Activated CD8-positive, alpha-beta memory T cell treated with anti-CD3 and anti-CD28 coated beads for 4 hours (primary cell): ENCODE measurements at places on chromosomes 1 and 21.

DNA sequence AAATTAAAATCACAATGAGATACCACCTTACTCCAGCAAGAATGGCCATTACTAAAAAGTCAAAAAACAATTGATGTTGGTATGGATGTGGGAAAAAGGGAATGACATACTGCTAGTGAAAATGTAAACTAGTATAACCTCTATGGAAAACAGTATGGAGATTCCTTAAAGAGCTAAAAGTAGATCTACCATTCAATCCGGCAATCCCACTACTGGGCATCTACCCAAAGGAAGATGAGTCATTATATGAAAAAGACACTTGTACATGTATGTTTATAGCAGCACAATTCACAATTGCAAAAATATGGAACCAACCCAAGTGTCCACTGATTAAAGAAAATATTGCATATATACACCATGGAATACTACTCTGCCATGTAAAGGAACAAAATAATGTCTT is 37.2 kb downstream of the SUSD4 start:
- DNase-seq: no peak

DNA sequence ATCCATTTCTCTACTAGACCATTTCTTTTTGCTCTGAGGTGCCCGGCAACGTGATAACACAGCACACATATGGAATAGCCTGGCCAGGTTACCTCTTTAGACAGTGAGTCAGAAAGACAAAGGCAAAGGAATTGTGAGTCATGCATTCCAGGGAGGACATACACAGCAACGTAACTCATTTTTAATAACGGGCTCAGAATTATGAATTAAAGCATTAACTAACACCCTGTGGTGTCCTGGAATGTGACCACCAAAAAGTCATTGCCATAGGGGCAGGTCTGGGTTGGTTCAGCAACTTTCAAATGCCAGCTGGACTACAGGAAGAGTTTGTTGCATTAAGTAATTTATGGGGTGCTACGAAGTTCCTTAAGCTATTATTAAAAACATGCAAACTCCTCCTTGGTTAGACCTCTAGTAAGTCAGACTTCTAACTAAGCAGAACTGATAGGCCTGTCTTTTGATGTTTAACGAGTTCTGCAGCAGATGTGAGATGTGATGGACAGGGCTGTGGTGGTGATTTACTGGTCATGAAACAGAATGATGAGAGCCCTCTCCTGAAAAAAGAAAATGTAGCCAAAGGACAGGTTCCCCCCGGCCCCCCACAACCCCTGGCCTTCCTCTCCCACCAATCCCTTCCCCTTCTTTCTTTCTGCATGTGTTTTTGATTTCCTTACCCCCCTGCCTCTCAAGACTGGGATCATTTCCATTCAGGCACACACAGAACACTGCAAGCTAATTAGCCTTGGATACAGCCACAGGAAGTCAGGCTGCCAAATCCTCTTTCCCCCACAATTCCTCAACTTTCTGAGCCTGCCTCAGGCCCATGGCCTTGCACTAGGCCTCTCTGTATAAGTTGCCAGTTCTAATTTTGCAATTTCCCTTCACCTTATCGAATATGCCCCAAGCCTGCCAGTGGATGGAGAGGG is 88.9 kb upstream of the HAO2 start:
- DNase-seq: no peak

DNA sequence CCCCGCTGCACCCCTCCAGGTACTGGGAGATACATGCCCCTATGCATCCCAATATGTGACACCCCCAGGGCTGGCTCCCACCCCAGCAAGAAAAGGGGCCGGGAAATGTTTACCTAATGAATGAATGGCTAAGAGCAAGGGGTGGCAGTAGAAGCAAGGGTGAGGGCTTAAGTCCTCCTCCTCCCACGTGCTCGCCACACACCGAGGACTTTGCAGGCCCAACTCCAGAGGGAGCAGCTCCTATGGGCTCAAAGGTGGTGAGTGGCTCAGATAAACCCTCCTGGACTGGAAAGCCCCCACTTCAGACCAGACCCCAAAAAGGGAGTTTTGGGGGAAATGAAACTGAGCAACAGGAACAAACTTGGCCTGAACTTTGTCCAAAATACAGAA is 11.4 kb downstream of the SLC45A3 start:
- no peak for DNase-seq

GRCh38 chr1:220726634-220727033 is 21.5 kb upstream of the MTARC2 start:
- DNase-seq: no peak

- DNase-seq: no peak
These were observed 27.6 kb upstream of the CTH start for GRCh38 chr1:70383483-70383882.

DNA sequence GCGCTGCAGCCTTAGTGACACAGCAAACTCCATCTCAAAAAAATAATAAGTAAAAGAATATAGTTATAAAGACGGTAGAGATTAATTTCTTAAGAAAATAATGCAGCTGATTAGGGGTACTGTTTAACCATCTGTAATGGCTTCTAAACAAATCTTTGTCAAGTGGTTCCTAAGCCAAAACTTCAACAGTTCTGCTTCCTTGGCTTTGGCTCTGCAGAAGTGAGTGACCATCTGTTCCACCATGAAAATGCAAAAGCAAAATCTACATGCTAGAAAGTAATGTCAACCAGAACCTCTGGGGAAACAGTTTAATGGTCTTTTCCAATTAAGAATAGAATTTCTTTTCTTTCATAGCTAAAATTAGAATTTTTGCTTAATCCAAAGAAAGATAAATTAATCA is 8.3 kb upstream of the SH2D5 start:
- DNase-seq: no peak

GRCh38 chr21:42655796-42656770 is 2.7 kb downstream of the PDE9A start:
- DNase-seq: no peak

GRCh38 chr21:25103500-25104207 is 503.6 kb downstream of the MRPL39 start:
- DNase-seq: no peak

DNA sequence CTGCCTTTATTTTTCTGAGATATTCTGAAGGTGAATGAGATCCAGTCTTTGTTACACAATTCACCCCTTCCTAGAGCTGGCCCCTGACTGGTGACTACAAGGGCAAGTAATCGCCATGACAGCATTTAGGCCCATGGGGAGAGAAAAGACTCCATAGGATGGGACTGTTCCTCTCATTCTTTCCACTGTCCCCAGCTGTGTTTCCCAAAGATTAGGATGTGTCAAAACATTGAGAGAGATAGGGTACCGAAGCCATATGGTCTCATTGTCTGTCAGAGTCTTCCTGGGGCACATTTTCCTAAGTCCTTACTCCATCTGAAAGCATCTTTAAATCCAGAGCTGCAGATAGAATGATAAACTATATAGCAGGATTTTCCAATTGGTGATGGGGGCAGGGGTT is 423.5 kb downstream of the OMA1 start:
- no peak for DNase-seq

DNA sequence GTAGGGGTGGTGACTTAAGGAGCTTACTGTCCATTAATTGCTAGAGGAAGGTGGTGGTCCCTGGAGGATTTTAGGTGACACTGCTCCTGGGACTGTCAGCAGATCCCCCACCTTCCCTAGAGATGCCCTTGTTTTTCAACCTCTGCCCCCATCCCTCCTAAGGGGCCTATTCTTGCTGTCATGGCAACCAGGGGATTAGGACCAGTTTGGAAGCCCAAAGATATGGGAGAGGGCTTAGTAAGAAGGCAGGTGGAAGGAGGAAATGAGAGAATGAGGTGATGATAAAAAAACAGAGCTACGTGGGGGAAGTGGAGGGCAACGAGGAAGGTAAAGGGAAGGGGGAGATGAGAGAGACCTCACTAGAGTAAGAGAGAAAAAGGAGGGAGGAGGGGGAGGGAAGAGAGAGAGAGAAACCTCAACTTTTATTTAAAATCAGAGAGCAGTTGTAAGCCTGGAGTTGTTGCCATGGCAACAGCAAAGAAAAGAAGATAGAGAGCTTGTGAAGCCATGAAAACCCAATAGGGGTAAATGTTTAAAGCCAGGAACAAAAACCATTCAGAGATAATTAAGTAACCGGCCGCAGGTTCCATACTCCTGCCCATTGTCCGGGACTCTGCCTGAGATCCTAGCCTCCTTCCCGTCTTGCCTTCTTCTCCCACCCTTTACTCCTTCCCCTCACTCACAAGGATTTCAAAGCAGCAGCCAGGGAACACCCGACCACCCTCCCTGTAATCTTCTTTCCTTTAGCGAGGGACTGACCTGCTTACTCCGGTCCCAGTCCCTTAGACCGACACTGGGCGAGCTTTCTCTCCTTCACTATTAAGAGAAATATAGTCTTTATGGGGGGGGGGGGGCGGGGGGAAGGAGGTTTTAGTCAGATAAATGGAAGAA is 20.6 kb downstream of the KIRREL1 start:
- no peak for DNase-seq

DNA sequence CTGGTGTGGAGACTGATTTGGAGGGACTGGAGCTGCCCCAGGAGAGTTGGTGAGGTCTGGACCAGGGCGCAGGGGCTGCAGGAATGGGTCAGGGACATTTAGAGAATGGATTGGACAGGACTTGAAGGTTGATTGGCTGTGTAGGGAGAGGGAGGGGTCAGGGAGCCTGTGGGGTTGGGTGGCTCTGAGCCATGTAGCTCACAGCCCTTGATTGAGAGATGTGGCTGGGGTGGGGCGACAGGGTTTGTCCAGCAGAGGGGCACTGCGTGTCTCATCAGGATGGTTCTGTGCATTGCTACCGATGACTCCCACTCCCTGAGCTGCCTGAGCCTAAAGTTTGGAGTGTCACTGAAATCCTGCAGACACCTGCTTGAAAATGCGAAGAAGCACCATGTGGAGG is 12.1 kb downstream of the AZIN2 start:
- DNase-seq: no peak

DNA sequence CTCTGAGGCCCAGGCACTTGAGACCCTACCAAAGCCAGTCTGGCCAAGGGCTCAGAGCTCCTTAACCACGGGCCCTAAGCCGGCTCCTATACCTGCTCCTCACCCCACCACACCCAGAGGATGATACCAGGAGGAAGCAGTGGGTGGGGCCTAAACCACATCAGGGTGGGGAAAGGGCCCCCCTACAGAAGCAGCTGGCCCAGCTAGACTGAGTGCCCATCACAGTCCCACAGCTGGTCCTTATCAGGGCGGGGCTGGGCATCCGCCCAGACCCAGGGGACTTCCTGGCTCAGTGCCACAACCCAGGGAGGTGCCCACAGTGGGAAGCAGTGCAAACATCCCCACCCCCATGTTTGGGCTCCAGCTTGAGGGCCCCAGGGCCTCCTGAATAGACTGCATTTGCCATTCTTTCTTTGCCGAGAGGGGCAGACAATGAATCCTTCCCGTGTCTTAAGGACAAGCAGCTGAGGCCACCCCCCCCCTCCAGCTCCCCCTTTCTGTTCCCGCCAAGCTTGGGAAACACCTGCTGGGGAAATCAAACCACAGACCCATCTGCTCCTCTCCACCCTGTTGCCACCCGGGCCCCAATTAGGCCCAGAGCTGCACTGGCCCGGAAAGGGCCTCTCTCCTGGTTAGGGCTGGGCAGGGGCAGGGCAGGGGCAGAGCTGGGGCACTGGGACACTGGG is 6.2 kb downstream of the E2F2 start:
- DNase-seq: no peak

DNA sequence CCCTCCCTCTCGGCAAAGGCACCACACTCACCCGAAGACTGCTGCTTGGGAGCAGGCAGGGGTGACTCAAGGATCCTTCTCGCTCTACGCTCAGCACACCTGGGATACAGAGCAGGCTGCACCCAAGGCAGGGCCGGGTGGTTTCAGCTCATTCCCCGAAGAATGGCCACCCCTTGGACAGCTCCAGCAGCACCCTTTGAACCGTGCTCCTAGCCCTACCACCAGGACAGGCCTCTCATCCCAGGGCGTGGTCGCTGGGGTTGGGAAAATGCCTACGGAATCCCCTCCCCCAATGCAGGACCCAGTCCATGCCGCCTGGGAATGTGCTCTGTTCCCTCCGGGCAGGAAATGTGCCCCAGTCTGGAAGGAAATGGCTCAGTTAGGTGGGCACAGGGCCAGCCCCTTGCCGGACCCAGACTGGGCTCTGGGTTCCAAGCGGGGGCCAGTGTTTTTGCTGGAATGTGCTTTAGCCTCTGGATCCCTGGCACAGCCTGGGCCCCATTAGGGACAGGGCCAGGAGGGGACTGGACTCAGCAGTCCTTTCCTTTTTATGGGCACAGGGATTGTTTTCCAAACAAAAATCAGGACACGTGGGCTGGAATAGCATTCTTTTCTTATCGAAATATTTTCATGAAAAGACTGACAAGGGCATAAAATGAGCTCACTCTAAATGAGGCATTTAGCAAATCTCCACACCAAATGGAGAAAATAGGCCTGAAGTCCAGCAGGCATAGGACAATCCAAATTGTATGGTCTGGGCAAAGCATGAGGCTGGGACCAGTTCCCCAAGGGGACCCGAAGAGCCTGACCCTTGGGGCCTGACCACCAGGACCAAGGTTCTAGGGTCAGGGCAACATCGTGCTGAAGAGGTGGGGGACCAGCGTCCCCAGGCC is 7.3 kb downstream of the TMEM82 start:
- DNase-seq: no peak

DNA sequence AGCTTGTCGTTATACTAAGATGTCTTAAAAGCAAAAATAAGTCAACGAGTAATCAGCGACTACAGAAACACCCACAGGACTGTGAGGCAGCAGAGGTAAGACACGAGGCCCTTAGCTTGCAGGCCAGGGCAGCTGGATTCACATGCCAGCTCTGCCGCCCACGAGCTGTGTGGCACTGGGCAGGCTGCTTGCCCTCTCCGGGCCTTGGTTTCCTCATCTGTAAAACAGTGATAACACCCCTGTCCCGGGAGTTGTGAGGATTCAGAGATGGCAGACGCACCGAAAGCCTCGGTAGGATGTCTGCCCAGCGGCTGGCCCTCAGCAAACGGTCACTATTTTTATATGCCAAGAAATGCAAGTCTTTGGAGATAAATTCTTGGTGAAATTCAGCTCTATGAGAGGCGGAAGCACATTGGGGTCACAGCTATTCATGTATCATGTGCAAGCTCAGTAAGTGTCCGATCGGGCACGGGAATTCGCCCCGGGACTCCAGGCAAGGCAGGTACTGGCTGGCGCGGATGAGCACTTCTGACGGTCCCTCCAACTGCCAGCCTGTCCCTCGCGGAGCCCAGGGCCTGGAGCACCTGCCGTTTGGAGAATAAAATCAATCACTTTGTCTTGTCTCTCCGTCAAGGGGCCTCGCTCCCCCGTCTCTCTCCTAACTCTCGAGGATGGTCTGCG is 1.1 kb downstream of the C2CD2 start:
- no peak for DNase-seq

- DNase-seq: no peak
These were observed 20.1 kb upstream of the EFNA1 start for GRCh38 chr1:155107309-155108264.
